ENCODE measurements at places on chromosomes 12 and 14. TPM values are rescaled to one million over a fixed set of nuclear protein-coding genes. Genes with fewer than 3 reads are reported as not detected.

Gene DNAI7
- total RNA-seq, result not detected

Gene C14orf132
- 2.7 TPM for total RNA-seq

Gene LRP1-AS
- total RNA-seq, result not detected

Gene ZNF410
- 51.1 TPM for total RNA-seq

Gene ZCCHC8
- total RNA-seq, result 14.9 TPM

Gene APOF
- total RNA-seq, result not detected

All from mesenteric fat pad (tissue), 1 donor.